ENCODE measurements at places on chromosomes 7 and 10.

- DNase-seq: no peak
These were observed 11.6 kb upstream of the TYSND1 start for GRCh38 chr10:70158113-70158512.

- DNase-seq: no peak
These were observed 28.0 kb upstream of the SLC39A12 start for GRCh38 chr10:17923728-17924127.

DNA sequence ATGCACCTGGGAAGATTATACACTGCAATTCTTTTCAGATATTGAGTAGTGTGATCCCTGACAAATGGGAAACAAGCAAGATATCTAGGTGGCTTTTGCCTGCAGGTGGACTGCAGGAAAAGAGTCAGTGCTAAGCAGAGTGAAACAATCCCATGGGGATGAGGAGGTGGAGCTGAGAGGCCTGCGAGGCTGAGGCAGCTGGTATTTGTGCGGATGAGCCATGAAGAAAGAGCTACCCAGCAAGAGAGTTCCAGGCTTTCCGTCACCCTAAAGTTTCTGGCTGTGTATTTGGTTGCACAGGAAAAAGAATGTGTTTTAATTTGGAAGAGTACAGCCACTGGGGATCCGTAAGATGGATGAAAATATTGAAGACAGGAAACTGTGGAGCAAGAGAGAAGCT, 714.1 kb upstream of the COBL start:
- DNase-seq: no peak

DNA sequence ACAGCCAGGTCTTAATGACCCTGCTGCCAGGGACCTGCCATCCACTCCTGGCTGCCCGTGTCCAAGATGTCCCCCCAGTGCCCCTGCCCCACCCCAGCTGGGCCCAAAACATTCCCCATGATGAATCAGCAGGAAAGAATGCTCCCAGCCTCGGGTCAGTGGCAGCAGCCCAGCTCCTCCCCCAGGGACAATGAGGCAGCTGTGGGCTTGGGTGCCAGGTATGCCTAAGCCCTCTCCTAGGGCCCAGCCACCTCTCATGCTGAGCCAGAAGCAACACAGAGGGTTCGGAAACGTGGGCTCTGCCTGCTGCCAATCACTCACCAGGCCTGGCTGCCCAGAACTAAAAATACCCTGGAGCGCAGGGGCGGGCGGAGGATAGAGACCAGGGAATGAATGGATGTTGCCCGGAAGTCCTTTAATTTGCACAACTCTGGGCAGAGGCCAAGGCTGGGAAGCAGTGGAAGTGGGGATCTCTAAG, 1.5 kb upstream of the LOXL4 start:
- DNase-seq: no peak

- DNase-seq: no peak
These were observed 44.1 kb downstream of the BAMBI start for GRCh38 chr10:28721318-28721951.
